Activated naive CD4-positive, alpha-beta T cell treated with anti-CD3 and anti-CD28 coated beads for 36 hours (primary cell): ENCODE measurements at places on chromosomes 6 and 20.

DNA sequence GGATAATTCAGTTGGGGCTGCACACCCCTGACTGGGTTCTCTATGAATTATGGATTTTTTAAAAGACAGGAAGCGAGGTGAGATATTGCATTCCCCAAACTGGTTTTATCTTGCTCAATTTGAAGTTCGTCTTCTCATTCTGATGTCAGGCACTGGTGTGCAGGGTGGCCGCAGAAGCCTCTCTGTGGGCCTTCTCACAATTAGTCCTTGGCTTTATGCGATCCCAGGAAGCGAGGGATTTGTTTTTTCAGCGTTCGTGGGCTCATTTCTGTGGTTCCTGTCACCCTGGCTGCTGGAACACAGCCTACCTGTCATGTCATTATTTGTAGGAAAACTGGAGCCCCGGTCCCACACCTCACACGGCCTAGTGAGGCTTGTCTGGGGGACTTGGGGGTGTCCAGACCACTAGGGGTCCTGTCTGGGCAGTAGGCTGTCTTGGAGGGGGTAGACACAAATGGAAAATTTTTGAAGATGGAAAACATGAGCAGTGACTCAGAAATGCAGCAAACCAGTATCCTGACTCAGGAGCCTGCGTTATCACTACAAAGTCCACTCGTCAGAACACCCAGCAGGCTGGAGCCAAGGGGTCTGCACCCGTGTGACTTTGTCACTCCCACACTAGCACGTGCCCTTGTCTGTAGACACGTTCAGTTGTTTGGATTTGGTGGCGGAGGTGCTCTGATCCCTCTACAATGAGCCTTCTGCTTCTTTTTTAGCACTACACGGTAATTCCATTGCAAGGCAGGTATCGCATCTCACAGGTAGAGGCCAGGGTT lies 42.2 kb downstream of the GNAS-AS1 start:
- H3K36me3 ChIP-seq = no peaks in the 10 kb centered on the region
- peaks cover 2% of the 10 kb centered on the region for H3K27me3 ChIP-seq
- H3K27ac ChIP-seq = no peak overlapping the region

DNA sequence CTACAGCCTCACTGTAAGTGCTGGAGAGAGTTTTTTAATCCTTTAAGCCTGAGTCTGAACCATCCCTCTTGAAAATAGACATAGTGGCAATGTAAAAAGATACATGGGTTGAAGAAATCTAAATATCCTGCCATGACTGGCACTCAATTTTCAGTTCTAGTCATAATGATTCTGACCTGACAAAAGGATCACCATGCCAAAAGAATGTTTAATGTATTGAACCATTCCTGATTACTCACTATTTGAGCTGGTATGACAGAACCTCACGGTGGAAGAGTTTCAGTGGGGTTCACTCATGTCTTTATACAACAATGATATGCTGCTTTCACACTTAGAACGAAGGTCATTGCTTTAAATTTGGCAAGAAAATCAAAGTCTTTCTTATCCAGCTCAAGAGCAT lies 93.4 kb downstream of the HIVEP2 start:
- H3K4me3 ChIP-seq = peak overlapping the region; percentile 39
- peaks cover 97% of the 10 kb centered on the region for H3K4me1 ChIP-seq
- H3K36me3 ChIP-seq = no peaks in the 10 kb centered on the region

DNA sequence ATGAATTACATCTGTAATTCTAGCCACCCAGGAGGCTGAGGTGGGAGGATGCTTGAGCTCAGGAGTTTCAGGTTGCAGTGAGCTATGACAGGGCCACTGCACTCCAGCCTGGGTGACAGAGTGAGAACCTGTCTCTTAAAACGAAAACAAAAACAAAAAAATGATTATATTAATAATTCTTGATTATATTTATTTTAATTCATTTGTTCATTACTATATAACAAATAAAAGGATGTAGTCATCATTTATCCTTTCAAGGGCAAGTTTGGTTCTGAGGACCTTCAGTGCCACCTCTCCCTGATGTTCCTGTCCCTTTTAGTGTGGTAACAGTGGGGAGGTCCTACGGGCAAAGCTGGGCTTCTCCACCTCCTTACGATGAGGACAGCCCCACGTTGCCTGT lies 167.1 kb upstream of the SCGN start:
- H3K27me3 ChIP-seq = no peaks in the 10 kb centered on the region
- peaks cover 2% of the 10 kb centered on the region for H3K36me3 ChIP-seq
- DNase-seq = no peak
- no peak overlapping the region for H3K27ac ChIP-seq
- H3K4me1 ChIP-seq = peaks cover 3% of the 10 kb centered on the region
- H3K4me3 ChIP-seq = no peak overlapping the region

DNA sequence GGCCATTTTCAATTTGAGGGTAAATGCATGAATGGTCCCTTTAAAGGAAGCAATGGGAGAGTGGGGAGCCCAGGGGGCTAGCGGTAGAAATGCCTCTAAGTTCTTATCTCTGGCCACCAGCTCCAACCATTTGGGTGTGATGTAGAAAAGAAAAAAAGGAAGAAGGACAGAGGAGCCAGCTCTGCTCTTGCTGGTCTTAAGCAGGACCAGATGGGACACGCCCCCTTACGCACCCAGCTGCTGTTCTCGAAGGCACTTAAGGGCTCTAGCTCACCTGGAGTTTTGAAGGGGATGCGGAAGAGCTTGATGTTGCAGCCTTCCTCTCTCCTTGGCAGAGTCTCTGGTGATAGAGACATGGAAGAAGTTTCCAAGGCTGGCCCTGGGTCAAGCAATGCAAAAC lies 59.5 kb upstream of the RNF144B start:
- DNase-seq = no peak
- H3K4me1 ChIP-seq = peaks cover 6% of the 10 kb centered on the region
- H3K4me3 ChIP-seq = no peak overlapping the region
- no peaks in the 10 kb centered on the region for H3K27me3 ChIP-seq

GRCh38 chr6:89775150-89775549 lies 44.4 kb downstream of the MDN1 start:
- no peak overlapping the region for H3K27ac ChIP-seq
- peaks cover 35% of the 10 kb centered on the region for H3K36me3 ChIP-seq
- no peak overlapping the region for H3K4me3 ChIP-seq
- no peaks in the 10 kb centered on the region for H3K27me3 ChIP-seq
- H3K4me1 ChIP-seq = no peaks in the 10 kb centered on the region
